ENCODE measurements at places on chromosomes 13 and 19.

- no peak for DNase-seq
These were observed 526.1 kb downstream of the KLF12 start for GRCh38 chr13:73608157-73608516.

DNA sequence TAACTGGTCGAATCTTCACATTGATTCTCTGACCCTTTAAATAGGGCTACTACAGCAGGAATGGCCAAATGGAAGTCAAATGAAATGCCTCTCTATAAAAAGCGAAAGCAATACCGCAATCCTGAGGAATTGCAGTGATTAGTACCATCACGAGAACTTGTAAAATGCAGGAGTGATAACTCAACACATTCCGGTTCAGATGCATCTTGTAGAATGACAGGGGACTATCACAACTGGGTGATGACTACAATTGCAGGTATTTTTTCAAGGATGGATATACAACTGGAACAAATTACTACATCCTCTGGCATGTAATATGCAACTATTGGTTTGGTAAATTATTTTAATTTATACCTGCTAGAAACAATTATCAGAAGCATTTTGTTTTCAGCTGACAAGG lies 140.4 kb downstream of the PCDH20 start:
- DNase-seq: no peak

DNA sequence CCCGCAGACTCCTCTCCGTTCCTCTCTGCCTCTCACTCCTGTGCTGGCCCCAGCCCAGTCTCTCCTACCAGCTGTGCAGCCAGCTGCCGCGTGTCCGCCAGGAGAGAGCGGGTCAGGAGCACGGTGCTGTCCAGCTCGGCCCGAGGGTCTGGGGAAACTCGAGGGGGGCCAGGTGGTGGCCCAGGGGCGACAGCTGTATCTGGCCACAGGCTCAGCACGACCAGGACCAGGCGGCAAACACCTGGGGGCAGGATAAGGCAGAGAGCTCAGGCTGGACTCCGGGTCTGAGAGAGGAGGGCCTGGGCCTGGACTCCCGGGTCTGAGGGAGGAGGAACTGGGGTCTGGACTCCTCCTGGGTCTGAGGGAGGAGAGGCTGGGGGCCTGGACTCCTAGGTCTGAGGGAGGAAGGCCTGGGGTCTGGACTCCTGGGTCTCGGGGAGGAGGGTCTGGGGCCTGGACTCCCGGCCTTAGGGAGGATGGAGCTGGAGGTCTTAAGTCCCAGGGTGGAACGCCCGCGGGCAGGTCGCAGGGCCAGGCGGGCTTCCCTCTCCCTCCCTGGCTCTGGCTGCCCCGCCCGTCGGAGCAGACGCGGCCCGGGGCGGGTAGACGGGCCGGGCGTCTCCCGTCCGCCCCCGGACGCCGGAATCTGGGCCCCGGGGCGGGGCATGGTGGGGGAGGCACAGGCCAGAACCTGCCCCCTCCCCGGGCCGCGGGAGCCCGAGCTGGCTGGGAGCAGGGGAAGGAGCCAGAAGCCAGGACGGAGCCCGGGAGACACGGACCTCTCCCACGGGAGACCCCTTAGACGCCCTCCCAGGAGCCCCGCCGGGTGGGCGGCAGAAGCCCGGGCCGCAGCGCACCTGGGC lies 1.3 kb downstream of the IL11 start:
- DNase-seq: no peak

- DNase-seq: no peak
These were observed 256.4 kb downstream of the DLEU7 start for GRCh38 chr13:50587115-50587514.

DNA sequence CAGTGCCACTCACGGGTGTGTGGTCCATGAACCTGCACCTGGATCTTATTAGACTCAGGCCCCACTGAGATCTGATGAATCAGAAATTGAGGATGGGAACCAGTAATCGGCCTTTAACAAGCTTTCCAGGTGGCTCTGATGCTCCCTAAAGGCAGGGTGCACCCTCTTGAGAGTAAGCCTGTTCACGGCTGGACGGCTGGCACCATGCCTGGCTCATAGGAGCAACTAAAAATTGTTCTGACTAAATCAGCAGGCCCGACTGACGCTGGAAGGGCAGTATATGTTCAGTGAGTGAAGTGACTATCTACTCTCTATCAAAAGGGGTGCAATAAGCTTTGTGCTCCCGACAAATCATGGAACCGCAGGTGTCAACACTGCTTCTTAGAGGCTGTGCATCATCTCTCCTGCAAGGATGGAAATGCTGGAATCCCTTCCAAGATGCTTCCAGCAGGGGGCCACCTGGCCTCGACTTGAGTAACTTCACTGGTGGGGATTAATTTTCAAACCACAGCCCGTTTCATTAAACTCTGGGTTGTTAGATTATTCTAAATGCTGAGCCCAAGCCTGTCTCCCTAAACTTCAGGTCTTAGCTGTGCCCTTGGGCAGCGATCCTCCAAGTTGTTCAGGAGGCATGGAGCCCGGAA lies 28.4 kb downstream of the TMTC4 start:
- DNase-seq: no peak

DNA sequence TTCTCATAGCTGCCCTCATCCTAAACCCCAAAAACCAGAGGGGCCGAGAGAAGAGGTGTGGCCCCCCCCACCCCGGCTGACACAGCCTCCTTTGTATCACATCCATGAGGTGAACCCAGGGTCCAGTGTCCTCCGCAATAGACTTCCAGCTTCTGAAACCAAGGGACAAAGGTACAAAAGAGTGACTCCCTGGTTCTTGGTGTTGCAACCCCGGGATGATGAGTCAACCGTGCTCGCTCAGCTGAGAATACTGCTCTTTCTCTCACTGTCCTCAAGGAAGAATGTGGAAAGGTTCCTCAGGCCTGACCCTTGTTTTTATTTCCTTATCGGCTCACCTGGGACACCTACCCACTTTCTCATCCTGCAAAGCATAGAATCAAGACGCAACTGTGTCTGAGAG lies 5.5 kb downstream of the SLC15A1 start:
- DNase-seq: no peak

- DNase-seq: no peak
These were observed 65.1 kb upstream of the ITM2B start for GRCh38 chr13:48167866-48168265.

DNA sequence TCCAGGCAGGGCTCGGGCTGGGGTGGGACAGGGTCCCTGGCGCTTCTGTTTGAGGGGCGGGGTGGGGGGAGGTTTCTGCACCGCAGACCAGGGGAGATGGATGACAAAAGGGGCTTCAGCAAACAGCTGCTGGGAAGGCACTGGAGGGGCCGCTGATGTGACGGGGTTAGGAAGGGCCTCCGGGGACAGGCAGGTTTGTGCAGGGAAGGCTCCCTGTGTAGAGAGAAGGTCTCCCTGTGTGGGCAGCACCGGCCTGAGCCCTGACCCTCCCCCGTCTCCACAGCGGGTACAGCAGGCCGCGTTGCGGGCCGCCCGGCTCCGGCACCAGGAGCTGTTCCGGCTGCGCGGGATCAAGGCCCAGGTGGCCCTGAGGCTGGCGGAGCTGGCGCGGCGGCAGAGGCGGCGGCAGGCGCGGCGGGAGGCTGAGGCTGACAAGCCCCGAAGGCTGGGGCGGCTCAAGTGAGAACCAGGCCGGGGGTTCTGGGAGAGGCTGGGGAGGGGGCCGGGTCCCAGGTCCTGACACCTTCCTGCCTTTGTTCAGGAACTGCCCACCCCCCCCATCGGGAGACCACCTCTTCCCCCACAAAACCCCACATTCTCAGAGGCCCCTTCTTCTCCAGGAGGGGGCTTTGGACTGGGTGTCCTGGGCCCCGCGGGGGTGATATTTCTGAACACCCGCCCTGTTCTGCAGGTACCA lies 9.9 kb downstream of the NOP53 start:
- no peak for DNase-seq

DNA sequence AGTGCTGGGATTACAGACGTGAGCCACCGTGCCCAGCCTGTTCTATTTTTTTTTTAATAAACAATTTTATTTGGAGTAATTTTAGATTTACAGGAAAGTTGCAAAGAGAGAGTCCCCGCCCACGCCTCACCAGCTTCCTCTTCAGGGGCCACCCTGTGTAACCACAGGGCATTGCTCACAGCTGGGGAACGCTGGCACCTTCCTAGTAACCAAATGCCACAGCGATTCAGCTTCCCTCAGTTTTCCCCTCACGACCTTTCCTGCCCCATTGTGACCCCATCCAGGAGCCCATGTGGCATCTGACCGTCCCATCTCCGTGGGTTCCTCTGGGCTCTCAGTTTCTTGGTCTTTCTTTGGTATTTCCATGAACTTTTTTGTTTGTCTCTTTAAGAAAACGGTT lies 83.9 kb downstream of the GNG7 start:
- peak; percentile 74 for DNase-seq

- no peak for DNase-seq
These were observed 3.5 kb upstream of the DLEU7 start for GRCh38 chr13:50846861-50847475.

- no peak for DNase-seq
These were observed 15.3 kb downstream of the ZAR1L start for GRCh38 chr13:32299893-32300292.

DNA sequence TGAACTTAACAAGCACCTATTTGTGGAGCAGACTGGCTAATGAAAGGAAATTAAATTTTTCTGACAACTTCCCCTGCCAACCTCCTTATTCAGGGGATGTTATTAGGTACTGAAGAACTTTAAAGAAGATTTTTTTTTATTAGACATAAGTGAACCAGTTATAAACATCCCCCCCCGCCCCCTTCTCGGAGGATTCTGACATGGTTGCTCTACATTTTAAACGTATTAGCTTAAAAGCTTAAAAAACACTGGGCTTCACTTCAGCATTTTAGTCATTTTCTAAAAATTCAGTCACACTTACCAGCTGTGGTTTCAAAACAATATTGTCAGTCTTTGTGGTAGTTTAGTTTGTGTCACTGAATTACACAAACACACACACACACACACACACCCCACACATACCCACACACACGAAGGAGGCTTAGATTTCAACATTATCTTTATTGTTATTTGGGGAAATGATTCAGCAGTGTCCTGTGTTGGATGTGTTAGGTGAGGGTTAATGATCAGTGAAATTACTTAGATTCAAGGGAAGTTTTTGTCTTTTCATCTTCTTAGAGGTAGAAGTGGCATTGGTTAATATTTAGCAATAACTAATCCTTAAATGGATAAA lies 145.7 kb downstream of the PCCA start:
- no peak for DNase-seq

DNA sequence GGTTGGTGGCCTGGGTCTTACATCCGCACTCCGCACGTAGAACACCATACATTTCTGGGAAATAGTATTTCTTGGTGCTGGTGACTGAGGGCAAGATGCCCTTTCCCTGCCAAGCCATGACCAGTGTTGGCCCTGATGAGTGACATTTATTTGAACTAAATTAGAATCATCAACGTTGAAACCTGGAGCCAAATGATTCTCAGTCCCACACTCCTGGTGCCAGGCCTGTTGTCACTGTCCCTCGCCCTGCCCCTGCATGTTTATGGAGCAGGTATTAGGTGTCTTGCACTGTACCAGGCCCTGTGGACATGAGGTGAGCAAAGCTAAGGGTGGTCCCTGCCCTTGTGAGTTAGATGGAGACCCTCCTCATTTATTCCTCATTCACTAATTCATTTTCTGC lies 5.8 kb downstream of the CHST8 start:
- DNase-seq: no peak

DNA sequence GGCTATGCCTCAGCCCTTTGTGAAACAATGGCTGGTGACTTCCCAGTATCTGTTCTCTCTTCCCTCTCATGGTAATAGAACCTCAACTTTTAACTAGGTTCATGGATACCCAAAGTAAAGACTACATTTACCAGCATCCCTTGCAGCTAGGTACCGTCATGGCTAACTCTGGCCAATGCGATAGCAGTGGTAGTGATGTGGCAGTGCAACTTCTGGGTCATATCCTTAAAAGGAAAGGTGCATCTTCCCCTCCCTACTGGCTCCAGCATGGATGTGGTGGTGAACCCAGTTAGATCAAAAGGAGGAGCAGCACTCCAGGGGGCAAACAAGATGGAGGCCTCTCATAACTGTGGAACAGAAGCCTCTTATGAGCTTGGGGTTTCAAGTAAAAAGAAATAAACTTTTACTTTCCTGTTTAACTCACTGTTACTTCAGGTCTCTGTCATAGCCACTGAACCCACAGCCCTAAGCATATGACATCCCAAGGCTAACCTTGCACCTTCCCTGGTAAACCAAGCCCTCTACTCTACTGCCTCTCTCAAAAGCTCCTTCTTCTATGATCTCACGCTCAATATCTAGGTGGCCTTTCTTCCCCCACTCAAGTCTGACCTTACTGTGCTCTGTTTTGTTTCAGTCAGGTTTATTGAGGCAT lies 104.4 kb downstream of the DOCK9 start:
- DNase-seq: no peak

DNA sequence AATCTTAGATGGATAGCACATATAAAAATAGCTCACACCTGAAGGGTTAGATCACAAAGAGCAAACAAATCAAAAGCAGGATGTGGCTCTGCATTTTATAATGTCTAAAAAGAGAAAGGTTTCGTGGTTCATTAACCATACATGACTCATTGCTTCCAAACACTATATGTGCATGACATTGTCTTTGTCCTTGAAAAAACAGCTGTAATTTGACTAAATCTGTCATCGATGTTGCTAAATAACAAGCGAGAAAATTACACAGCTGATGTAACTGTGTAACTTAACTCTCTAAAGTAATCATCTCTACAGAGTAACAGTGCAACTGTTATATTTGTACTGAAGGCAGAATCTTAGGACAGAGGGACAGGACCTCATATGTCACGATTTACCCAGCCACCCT lies 383.1 kb upstream of the GPC6 start:
- DNase-seq: no peak

DNA sequence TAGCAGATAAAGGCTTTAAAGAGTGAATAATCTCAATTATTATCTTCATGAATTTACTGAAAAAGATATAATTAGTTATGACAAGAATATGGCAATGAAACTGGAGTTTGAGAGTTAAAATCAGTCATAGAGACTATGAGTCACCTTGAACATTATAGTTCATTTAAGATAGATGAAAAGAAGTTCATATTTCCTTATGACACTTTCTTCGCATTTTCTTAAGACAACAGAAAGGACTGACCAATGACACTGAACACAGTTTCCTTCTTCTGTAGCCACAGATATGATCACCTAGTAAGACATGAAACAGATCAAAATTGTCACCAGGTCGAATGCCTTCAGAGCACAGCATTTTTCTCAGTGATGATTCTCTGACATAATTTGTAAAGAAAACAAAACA lies 202.1 kb downstream of the KLF12 start:
- DNase-seq: no peak

GRCh38 chr19:15110418-15110815 lies 3.2 kb downstream of the SYDE1 start:
- no peak for DNase-seq

DNA sequence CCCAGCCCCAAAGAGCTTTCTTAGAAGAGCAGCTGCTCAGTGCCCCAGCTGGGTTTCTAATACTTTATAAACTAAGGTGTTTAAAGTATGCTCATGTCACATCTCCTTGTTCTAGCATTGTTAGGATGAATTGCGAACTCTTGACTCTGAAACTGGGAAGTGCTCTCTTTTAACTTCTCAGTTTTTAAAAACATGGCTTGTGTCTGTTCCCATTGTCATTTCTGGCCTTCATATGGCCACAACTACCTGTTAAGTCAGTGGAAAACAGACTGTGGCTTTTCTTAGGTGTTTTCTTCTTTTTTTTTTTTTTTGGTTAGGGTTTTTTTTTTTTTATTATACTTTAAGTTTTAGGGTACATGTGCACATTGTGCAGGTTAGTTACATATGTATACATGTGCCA lies 164.7 kb downstream of the KCNRG start:
- DNase-seq: no peak

- DNase-seq: no peak
These were observed 1732.9 kb upstream of the SLC10A2 start for GRCh38 chr13:104799152-104799551.

All from activated CD4-positive, alpha-beta memory T cell treated with anti-CD3 and anti-CD28 coated beads, Interleukin-2, amount 10 ng/mL, durations not matched to agents 7 days and 5 days (primary cell).